ENCODE measurements at places on chromosomes 4 and X.

GRCh38 chr4:5050520-5051277, 581 bp upstream of the STK32B start:
- no peak for DNase-seq

DNA sequence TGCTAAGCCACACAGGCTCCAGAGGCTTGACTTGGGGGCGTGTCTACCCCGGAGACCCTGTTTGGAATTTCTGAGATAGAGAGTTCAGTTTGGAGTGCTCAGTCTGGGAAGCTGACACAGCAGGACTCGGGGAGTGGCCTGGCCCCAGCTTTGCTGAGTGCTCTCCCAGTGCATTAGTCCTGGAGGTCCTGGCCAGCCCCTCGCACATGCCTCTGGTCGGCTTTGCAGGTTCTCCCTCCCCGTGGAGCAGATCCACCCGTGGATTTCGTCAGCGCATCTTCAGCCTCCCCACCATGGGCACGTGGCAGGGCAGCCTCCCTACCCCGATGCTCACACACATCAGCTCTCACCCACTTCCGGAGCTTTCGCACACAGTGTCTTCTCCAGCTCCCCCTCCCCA, 65.2 kb downstream of the PSAPL1 start:
- no peak for DNase-seq

DNA sequence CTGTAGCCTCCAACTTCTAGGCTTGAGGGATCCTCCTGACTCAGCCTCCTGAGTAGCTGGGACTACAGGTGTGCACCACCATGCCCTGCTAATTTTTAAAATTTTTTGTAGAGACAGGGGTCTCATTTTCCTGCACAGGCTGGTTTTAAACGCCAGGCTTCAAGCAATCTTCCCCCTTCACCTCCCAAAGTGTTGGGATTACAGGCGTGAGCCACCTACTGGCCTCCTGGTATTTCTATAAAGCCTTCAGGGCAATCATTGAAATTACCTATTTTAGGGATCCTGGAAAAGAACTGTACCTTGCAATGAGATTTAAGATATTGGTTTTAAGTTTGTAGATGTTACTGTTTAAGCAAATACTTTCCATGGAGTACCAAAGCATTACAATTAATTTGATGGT, 13.5 kb upstream of the PLS3 start:
- no peak for DNase-seq

DNA sequence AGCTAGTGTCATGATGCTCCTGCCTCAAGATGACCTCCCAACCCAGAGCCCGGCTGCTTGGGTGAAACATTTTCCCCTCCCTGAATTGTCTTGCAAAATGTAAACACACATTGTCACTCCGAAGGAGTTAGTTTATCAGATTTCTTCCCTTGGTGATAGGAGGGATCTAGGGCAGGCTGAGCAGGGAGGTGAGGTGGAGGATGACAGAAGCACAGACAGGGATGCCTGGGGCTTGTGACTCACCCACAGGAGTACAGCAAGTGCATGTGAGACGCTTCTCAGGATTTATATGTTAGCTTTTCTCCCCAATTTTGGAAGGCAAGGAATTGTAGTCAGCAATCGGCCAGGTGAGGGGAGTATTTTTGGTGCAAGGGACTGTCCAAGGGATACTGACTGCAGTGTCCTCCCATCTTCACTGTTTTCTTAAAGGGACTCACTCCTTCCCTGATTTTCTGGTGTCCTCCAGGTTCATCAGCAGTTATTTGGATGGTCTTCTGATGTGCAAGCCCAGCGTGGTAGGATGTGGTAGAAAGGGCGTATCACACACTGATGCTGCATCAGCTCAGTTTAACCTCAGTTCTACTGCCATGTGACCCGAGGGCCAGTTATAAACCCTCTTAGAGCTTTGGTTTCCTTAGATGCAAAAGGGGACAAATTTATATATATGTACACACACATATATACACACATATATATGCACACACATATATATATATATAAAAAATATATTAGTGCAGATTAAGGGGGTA, 46.2 kb upstream of the IGFBP7 start:
- no peak for DNase-seq

- DNase-seq: no peak
These were observed 12.3 kb upstream of the XPNPEP2 start for GRCh38 chrX:129726307-129727111.

GRCh38 chr4:21900211-21900610, 48.4 kb downstream of the KCNIP4 start:
- DNase-seq: no peak

GRCh38 chr4:138494116-138494515, 252.0 kb upstream of the SLC7A11 start:
- DNase-seq: no peak

GRCh38 chr4:43331226-43332051, 438.9 kb downstream of the GRXCR1 start:
- DNase-seq: no peak

GRCh38 chr4:187075514-187075913, 351.9 kb upstream of the FAT1 start:
- DNase-seq: no peak

- DNase-seq: no peak
These were observed 79.8 kb downstream of the NSUN7 start for GRCh38 chr4:40829586-40829985.

DNA sequence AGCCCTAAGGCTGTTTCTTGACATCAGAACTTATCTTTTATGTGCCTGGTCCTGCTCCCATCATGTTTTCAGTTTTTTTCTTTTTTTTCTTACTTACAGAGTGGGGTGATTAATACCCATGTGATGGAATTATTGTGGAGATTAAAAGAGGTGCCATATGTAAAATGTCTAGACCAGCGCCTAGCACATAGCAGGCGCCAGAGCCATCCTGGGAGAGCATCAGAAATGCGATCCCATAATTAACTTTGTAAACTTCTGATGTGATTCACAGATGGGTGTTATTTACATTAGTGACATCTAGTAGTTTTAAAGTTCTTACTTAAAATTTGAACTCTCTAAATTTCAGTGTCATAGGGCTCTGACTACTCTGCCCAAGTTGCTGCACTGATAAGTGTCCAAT, 66.2 kb upstream of the PGRMC2 start:
- DNase-seq: no peak

DNA sequence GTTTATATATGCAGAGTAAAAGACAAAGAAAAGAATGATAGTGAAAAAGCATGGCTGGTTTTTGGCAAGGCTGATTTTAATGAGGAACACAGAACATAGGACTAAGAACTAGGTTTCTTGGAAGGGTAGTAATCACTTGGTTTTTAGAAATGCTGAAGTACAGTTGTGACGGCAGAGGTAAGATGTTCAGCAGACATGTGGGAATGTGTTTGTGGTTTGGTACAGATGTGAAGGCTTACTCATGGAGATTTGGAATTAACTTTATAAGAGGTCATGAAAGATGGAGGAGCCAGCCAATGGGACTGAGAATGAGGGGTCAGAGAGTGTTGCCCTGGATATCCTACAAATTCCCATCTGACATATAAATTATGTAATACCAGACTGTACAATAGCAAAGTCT, 243.6 kb downstream of the NPFFR2 start:
- DNase-seq: no peak

DNA sequence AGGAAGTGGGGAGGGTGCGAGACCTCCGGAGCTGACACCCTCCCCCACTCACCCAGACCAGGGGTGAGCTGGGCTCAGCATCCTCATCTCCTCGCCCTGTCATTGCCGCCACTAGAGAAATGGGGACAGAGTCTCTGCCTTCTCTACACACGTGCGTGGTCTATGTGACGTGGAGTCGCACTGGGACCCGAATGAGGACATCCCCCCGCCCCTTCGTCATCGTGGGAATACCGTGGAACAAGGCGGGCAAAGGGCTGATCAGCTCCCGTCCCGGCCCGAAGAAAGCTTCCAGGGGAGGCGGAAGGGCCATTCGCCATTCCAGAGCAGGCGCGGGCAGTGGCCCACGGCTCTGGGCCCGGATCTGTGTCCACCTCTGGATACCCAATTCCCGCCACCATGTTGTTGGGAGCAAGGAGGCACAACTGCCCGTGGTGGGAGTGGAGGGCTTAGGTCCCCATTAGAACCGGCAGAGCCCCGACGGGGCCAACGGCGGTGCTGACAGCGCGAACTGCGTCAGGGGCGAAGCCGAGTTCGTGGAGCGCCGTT, 12.0 kb downstream of the HMX1 start:
- no peak for DNase-seq

DNA sequence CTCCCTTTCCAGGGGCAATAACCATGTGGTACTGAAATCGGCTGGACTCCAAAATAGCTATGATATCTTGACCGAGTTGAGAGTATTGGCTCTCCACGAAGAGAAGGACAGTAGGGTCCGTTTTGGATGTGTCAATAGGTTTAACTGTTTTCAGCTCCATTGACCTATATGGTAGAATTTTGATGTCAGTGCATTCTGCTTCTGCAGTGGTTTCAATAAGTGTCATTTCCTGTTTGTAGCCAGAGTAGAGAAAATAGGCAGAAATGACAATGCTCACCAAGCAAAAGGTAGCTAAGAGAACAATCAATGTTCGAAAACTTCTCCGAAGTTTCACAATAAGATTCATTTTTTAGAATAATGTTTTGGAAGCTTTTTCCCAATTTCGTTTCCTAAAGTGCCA, 36.7 kb downstream of the NDST4 start:
- DNase-seq: no peak

DNA sequence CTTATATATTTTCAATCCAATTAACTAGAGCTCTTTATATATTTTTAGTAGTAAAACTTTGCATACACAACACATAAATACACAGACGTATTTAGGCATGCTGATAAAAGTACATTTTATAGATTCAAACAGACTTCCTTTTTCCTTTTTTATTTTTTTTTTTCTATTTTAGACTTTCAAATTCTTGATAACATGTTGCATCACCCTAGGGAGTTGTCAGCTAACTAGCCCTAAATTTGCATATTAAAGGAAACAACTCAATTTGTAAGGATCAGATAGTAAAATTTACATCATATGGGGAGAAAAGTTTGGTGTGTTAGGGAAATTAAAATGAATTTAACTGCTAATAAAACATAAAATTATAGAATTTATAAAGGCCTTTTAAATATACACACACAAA, 47.4 kb upstream of the APOOL start:
- DNase-seq: no peak

- DNase-seq: no peak
These were observed 5.8 kb upstream of the ATP1B4 start for GRCh38 chrX:120356084-120356483.

- no peak for DNase-seq
These were observed 6.2 kb downstream of the PLAC8 start for GRCh38 chr4:83108101-83108861.

DNA sequence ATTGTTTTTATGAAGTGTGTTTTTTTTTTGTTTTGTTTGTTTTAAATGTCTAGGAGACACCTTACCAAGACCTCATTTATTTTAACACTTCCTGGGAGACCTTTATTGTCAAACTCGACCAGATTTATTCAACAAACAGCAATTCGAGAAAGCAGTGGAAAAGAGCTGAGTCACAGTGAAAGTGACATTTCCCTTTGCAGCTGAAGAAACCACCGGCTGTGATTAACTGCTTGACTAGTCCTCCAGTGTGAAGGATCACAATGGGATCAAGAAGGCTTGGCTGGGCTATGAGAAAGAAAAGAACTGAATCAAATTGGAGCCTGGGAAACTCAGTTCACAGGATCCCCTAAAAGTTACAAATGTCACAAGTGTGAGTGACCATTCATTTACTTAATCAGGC, 11.9 kb upstream of the ADH7 start:
- DNase-seq: no peak

- DNase-seq: no peak
These were observed 63.2 kb upstream of the GUCY1A1 start for GRCh38 chr4:155603360-155603891.

DNA sequence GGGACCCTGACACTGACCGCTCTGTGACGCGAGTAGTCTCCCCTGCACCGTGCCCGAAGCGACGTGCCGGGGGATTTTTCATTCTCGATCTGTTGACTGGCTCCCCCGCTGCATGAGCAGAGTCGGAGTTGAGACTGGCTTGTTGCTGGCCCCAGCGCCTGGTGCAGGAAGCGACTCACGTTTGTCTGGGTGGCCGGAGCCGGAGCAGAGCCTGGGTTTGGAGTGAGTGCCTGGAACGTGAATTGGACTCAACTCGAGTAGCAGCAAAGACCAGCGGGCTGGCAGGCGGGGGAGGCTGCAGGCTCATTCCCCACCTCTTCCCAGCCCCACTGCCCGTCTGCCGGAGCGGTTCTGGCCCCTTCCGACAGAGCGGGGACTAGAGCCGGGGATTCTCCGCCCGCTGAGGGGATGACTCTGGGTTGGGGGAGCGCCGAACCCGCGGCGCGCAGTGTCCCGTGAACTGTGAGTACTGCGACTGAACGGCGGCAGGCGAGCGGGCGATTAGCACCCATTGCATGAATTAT, 554 bp downstream of the PCDH7 start:
- no peak for DNase-seq

- no peak for DNase-seq
These were observed 547 bp downstream of the GUCY1A1 start for GRCh38 chr4:155667222-155667567.

DNA sequence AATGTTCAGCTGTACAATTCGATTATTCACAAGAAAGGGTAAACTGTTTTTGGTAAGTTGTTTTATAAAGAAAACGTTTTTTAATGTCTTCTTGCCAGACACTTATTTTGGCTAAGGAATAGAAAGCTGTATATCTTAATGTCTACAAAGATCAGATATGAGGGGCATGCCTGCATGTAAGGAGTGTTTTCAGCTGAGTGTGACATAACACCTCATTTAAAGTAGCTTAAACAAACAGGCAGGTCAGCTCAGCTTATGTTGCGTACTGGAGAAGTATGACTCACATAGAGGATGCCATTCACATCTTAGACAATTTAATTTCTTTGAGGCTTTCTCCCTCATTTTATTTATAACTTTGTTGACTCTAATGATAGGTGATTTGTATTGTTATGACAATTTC, 30.4 kb downstream of the LAMTOR3 start:
- DNase-seq: no peak

GRCh38 chrX:110242371-110242770, 75.5 kb downstream of the AMMECR1 start:
- DNase-seq: no peak

DNA sequence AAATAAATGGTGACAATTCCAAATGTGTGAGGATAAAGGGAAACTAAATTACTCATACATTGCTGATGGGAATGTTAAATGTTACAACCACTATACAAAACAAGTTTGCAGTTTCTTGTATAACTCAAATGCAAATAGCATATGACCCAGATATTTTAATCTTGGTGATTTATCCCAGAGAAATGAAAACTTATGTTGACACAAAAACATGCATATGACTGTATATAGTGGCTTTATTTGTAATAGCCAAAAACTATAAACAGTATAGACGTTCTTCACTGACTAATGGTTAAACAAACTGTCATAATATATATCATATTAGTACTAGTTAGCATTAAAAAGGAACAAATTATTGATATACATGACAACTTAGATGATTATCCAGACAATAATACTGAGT, 619.2 kb downstream of the PDHA2 start:
- no peak for DNase-seq

DNA sequence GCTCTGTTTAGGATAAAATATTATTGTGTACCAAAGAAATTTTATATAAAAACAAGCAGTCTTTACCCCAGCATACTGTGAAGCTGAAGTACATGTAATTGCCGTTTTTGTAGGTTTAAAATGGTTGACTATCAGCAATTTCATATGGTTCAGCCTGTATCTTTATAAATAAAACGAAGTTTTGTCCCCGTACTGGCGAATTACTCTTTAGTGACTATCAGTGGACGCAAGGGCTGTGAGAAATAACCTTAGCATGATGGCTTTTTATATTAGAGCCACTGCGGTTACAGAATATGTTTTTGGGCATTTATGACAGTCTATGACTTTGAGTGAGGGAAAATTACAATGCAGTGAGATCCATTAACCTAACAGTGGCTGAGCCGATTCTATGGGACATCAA, 1.2 kb downstream of the GPM6B start:
- no peak for DNase-seq

- peak; percentile 84 for DNase-seq
These were observed 53.9 kb upstream of the ADRA2C start for GRCh38 chr4:3712112-3712805.

Measured in cerebellar nuclear complex (tissue), 1 donor.